ENCODE measurements at places on chromosomes 16 and 17. TPM values are rescaled to one million over a fixed set of nuclear protein-coding genes. Genes with fewer than 3 reads are reported as not detected.

DNA sequence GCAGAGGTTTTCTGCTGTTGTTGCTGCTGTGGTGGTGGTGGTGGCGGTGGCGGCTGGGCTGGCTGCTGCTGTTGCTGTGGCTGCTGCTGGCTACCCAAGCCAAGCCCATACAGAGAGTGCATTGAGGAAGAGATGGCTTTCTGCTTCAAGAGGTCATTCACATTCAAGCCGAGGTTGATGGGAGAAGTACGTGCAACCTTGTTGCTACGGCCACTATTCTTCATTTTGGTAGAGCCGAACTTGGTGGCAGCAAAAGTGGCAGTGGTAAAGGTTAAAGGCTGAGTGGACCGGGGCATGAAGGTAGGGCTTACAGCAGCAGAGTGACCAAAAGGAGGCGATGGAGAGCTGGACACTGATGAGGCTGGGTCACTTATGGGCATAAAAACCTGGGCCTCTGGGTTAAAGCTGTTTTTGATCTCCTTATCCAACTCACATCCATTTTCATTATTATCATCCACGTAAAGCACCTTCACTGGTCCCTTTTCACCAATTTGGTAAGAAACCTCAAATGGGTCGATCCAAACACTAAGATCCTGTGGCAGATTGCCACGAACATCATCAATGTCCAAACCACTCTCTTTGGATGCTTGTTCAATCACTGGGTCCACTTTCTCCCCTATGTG is 2.8 kb downstream of the TOB1 start:
- DNase-seq = peak; percentile 63
- H3K27ac ChIP-seq = peak overlapping the region; percentile 99
- peak overlapping the region; percentile 58 for H3K4me3 ChIP-seq
- H3K4me1 ChIP-seq = peaks cover 20% of the 10 kb centered on the region
- H3K27me3 ChIP-seq = no peaks in the 10 kb centered on the region
- no peaks in the 10 kb centered on the region for H3K36me3 ChIP-seq

DNA sequence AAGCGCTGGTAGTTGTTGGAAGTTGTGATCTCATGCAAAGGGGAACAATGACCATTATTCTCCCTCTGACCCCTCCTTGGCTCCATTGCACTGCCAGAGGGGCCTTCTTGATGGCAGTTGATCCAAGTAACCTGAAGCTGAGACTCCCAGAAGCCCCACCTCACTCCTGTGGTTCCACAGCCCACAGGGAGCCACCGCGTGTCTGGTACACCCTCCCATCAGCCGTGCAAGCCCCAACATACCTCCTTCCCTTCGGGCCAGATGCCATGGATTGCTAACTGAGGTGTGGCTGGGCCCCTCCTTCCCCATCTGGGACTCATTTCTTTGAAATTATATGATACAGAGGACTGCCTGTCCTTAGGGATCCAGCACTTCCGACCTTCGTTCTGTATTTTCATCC is 17.8 kb downstream of the SAP30BP start:
- H3K27ac ChIP-seq = peak overlapping the region; percentile 67
- peaks cover 3% of the 10 kb centered on the region for H3K36me3 ChIP-seq
- peak; percentile 40 for DNase-seq
- peaks cover 27% of the 10 kb centered on the region for H3K4me1 ChIP-seq
- H3K4me3 ChIP-seq = no peak overlapping the region
- H3K27me3 ChIP-seq = no peaks in the 10 kb centered on the region

Gene HSPB9
- polyA plus RNA-seq = not detected

GRCh38 chr17:65533056-65533745 is 28.2 kb downstream of the AXIN2 start:
- no peak overlapping the region for H3K4me3 ChIP-seq
- no peak overlapping the region for H3K27ac ChIP-seq
- peaks cover 7% of the 10 kb centered on the region for H3K4me1 ChIP-seq
- H3K36me3 ChIP-seq = no peaks in the 10 kb centered on the region

Gene GRIN2C
- polyA plus RNA-seq = 0.28 TPM

Gene KRTAP4-6
- polyA plus RNA-seq = not detected

GRCh38 chr17:12522743-12523183 is 142.9 kb upstream of the MYOCD start:
- no peak overlapping the region for H3K4me3 ChIP-seq
- no peak overlapping the region for H3K27ac ChIP-seq
- peak; percentile 21 for DNase-seq

Gene SOX9
- 45.6 TPM for polyA plus RNA-seq

GRCh38 chr17:2093349-2093748 is 38.4 kb downstream of the HIC1 start:
- H3K4me1 ChIP-seq = peaks cover 6% of the 10 kb centered on the region
- DNase-seq = no peak
- H3K4me3 ChIP-seq = no peak overlapping the region
- H3K27ac ChIP-seq = no peak overlapping the region
- H3K27me3 ChIP-seq = no peaks in the 10 kb centered on the region
- H3K36me3 ChIP-seq = no peaks in the 10 kb centered on the region

DNA sequence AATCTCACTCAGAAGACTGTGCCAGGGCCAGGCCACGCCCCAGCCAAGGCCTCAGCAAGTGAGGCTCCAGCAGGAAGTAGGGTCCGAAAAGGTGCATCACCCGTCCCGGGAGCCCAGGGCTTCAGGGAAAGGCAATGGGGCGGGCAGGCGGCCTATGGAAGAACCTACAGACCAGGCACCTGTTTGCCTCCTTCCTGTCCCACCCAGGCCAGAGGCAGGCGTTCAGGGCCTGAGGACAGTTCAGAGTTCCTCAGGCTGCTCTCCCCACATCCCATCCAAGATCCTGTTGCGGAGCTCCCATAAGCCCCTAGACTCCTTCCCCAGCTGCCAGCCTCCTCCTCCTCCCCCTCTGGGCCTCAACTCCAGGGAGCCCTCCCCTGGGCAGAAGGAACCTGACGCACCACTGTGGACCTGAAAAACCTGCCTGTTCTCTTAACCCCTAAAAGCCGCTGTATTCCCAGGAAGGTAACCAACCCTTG is 2.3 kb downstream of the CLUH start:
- H3K4me3 ChIP-seq = peak overlapping the region; percentile 78
- peak overlapping the region; percentile 90 for H3K27ac ChIP-seq
- peak; percentile 92 for DNase-seq

GRCh38 chr17:73368085-73368631 is 56.4 kb upstream of the CDC42EP4 start:
- no peak overlapping the region for H3K27ac ChIP-seq
- no peaks in the 10 kb centered on the region for H3K36me3 ChIP-seq
- H3K4me1 ChIP-seq = no peaks in the 10 kb centered on the region

Gene CSH2
- not detected for polyA plus RNA-seq

Gene MMP2
- 97.2 TPM for polyA plus RNA-seq

GRCh38 chr17:4919511-4920047 is 12.5 kb upstream of the GP1BA start:
- H3K36me3 ChIP-seq = no peaks in the 10 kb centered on the region
- no peak for DNase-seq
- H3K27ac ChIP-seq = no peak overlapping the region
- no peaks in the 10 kb centered on the region for H3K27me3 ChIP-seq

- no peak for DNase-seq
- H3K27ac ChIP-seq = no peak overlapping the region
- peaks cover 52% of the 10 kb centered on the region for H3K4me1 ChIP-seq
Observed at GRCh38 chr16:73033271-73033998, 14.5 kb downstream of the ZFHX3 start.

DNA sequence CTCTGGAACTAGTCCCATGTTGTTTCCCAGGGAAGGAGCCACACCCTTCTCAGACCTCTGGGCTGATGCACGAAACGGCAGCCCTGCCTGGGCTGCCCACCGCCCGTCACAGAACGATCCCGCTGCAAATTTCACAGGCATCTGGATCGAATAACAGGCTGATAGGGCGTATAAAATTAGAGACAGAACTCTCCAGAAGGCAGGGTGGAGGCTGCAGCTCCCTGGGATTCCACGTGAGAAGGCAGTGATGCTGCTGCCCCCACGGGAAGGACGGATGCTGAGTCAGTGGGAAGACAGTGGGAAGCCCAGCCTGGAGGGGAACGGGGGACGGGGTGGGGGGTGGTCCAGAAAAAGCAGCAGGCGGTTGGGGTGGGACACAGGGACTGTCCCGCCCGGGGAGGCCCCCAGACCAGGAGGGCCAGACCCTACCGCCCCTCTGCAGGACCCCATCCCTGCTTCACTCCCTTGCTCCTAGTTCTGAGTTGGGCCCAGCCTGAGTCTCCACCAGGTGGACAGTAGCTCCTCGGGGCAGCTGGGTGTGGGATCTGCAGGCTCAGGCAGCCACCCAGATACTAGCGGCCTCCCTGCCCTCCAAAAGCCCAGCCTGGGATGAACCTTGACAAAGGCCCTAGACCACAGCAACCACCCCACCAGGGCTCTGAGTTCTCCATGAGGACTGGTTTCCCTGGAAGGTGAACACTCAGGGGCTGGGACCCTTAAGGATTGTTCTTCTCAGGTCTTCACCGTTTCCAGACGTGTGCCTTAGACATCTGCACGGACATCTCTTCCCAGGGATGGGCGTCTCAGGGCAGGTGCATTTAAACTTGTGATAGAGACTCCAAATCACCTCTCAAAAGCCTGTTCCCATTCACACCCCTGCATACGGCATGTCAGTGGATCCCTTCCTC is 117.8 kb downstream of the METRNL start:
- H3K4me1 ChIP-seq = no peaks in the 10 kb centered on the region
- DNase-seq = no peak
- no peak overlapping the region for H3K27ac ChIP-seq
- no peaks in the 10 kb centered on the region for H3K27me3 ChIP-seq
- H3K36me3 ChIP-seq = no peaks in the 10 kb centered on the region

Measured in small intestine (tissue), 16 donors.